ENCODE measurements at places on chromosomes 1 and 21. TPM values are rescaled to one million over a fixed set of nuclear protein-coding genes. Genes with fewer than 3 reads are reported as not detected.

GRCh38 chr1:174367892-174368291, 79.9 kb upstream of the GPR52 start:
- no peaks in the 10 kb centered on the region for H3K27me3 ChIP-seq
- H3K36me3 ChIP-seq: peaks cover 6% of the 10 kb centered on the region
- no peaks in the 10 kb centered on the region for H3K4me1 ChIP-seq
- no peak for DNase-seq
- H3K27ac ChIP-seq: no peak overlapping the region

- peak overlapping the region; percentile 100 for H3K27ac ChIP-seq
- no peaks in the 10 kb centered on the region for H3K27me3 ChIP-seq
- DNase-seq: no peak
- peaks cover 47% of the 10 kb centered on the region for H3K4me1 ChIP-seq
- H3K4me3 ChIP-seq: peak overlapping the region; percentile 85
Measured at GRCh38 chr1:12511516-12512468, 106.2 kb downstream of the DHRS3 start.

Gene ELAVL4
- total RNA-seq: not detected

GRCh38 chr1:218376722-218377121, 31.6 kb downstream of the TGFB2 start:
- H3K4me3 ChIP-seq: no peak overlapping the region
- H3K27ac ChIP-seq: no peak overlapping the region
- H3K36me3 ChIP-seq: no peaks in the 10 kb centered on the region
- H3K27me3 ChIP-seq: peaks cover 56% of the 10 kb centered on the region

GRCh38 chr1:36942148-36942547, 92.2 kb downstream of the GRIK3 start:
- H3K36me3 ChIP-seq: no peaks in the 10 kb centered on the region
- H3K4me3 ChIP-seq: no peak overlapping the region
- H3K27me3 ChIP-seq: peaks cover 8% of the 10 kb centered on the region

Gene APOBEC4
- total RNA-seq: not detected

DNA sequence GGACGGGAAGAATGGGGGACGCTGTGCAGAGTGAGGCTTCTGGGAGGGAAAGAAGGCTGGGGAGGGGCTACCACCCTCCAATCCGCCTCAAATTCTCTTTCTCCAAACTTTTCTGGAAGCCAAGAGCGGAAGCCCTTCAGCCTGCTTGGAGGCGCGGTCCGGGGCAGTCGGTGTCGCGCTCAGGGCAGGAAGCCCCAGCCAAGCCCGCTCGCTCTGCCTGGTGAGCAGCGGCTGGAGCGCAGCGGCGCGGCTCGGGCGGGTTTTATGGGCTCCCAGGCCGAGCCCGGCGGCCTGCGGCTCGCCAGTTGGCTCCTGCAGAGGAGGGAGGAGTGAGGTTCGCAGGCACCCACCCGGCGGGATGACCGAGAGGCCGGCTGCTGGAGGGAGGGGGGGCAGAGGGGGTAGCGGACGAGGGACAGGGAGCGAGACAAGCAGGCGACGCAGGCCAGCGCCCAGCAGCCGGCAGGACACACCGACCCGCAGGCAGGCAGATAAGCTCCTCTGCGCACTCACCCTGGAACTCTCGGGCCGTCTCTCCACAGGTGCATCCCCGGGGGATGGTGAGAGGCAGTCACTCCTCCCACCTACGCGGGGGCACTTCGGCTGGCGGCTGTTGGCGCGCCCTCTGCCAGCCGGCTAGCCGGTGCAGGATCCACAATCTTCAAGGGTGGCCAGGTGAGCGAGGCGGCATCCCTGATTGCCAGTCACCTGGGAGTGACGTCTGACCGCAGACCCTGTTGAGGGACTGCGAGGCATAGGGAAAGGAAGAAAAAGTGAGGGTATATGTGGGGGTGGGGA, at the start of gene AVPR1B:
Gene AVPR1B, minus strand, starts transcription at position 238 of the 798 bp plus-strand sequence. CDS start 498 bp downstream, outside the sequence.
- H3K27ac ChIP-seq: no peak within 1 kb of the TSS
- peak; percentile 62 for DNase-seq
- peaks cover 6% of the 10 kb centered on the region for H3K36me3 ChIP-seq
- H3K27me3 ChIP-seq: peaks cover 33% of the 10 kb centered on the region
- peaks cover 8% of the 10 kb centered on the region for H3K4me1 ChIP-seq

GRCh38 chr1:10901891-10902805, 105.7 kb upstream of the CASZ1 start:
- H3K27ac ChIP-seq: no peak overlapping the region
- peaks cover 14% of the 10 kb centered on the region for H3K4me1 ChIP-seq
- H3K36me3 ChIP-seq: no peaks in the 10 kb centered on the region
- no peak overlapping the region for H3K4me3 ChIP-seq

Gene SLAMF7
- 11.4 TPM for total RNA-seq

Gene DNAJC8
- total RNA-seq: 99.0 TPM

- peak overlapping the region; percentile 56 for H3K4me3 ChIP-seq
- DNase-seq: no peak
- peak overlapping the region; percentile 66 for H3K27ac ChIP-seq
- no peaks in the 10 kb centered on the region for H3K27me3 ChIP-seq
- peaks cover 24% of the 10 kb centered on the region for H3K4me1 ChIP-seq
Measured at GRCh38 chr1:154998201-154998780, 4.3 kb upstream of the ZBTB7B start.

Gene CDC20
- total RNA-seq: 155 TPM

DNA sequence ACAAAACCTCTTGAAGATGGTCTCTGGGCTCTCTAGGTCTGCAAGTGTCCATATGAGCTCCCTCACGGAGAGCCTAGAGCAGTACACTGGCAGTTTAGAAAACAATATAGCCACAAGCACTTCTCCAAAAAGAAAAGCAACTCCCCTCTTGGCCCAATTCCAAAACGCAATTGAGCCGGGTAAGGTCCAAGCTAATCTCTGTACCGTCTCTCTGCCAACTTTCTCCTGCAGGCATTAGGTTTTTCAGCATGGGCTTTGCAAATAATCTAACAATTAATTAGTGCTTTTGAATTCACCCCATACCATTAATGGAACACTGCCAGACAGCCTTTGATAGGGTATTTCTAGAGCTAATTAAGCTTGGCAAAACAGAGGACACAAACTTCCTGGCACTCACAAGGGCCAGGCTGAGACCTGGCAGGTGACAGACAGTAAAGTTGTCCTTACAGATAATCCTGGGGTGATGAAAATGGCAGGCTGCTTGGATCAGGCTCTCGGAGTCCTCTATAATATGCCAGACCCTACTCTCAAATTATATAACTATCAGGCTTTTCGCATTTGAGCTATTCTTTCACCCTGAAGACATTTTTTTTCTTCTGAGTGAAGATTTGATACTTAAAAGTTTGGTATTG, 39.8 kb downstream of the TGFBR3 start:
- H3K27ac ChIP-seq: no peak overlapping the region
- H3K27me3 ChIP-seq: no peaks in the 10 kb centered on the region
- peaks cover 18% of the 10 kb centered on the region for H3K4me1 ChIP-seq
- no peak overlapping the region for H3K4me3 ChIP-seq

GRCh38 chr1:9369964-9370788, 77.5 kb downstream of the SPSB1 start:
- H3K4me1 ChIP-seq: peaks cover 8% of the 10 kb centered on the region
- no peaks in the 10 kb centered on the region for H3K27me3 ChIP-seq
- no peaks in the 10 kb centered on the region for H3K36me3 ChIP-seq
- H3K27ac ChIP-seq: no peak overlapping the region
- no peak overlapping the region for H3K4me3 ChIP-seq

DNA sequence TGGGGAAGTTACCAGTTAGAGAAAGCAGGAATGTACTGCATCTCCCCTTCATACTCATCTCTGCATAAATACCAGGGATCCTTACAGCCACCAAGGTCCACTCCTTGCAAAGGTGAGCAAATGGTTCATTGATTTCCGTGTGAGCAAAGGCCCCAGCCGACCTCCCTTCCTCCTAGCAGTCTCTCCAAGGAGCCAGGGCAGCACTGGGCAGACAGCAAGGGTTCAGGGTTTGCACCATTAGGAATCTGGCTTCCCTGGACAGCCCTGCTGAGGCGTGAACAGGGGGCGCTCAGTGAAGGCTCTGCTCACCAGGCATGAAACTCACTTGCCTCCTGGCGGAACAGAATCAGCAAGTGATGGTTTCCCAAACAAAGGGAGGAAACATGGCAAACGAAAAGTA, 65.7 kb downstream of the MRPL37 start:
- DNase-seq: no peak
- H3K27ac ChIP-seq: no peak overlapping the region
- peaks cover 7% of the 10 kb centered on the region for H3K4me1 ChIP-seq
- no peaks in the 10 kb centered on the region for H3K36me3 ChIP-seq
- no peaks in the 10 kb centered on the region for H3K27me3 ChIP-seq
- no peak overlapping the region for H3K4me3 ChIP-seq

DNA sequence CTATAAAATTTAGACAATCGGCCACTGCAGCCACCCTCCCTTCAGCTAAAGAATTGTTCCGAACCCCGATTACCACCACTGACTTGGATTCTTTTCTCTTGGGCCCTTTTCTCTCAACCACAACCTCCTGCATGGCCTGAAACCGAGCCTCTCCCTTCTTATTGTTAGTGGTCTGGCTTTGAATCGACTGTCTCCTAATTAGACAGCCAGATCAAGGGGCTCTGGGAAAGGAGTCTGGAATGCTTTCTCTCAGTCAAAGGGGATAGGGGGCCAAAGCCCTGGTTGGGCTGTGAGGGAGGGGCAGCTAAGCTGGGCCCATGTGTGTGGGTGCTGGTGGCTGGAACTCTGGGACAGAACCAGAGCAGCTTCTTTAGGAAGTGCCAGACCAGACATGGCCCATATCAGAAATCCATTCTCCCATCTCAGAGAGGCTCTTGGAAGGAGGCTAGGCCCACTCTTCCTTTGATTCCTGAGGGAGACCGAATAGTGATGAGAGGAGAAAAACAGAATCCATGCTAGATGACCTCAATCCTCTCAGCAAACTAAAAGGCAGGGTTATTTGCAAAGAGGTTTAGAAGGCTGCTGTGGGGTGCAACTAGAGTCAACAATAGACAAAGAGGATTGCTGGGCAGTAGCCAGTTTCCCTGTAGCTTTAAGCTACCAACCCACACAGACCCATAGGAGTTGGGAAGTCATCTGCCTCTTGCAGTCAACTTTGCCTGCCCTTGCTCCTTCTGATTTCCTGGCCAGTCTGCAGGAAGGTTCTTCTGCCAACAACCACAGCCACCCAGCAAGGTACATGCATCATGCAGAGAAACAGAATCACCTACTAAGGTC, 117.6 kb downstream of the AK5 start:
- H3K4me3 ChIP-seq: no peak overlapping the region
- DNase-seq: no peak
- H3K27me3 ChIP-seq: no peaks in the 10 kb centered on the region
- no peaks in the 10 kb centered on the region for H3K36me3 ChIP-seq
- H3K27ac ChIP-seq: no peak overlapping the region

DNA sequence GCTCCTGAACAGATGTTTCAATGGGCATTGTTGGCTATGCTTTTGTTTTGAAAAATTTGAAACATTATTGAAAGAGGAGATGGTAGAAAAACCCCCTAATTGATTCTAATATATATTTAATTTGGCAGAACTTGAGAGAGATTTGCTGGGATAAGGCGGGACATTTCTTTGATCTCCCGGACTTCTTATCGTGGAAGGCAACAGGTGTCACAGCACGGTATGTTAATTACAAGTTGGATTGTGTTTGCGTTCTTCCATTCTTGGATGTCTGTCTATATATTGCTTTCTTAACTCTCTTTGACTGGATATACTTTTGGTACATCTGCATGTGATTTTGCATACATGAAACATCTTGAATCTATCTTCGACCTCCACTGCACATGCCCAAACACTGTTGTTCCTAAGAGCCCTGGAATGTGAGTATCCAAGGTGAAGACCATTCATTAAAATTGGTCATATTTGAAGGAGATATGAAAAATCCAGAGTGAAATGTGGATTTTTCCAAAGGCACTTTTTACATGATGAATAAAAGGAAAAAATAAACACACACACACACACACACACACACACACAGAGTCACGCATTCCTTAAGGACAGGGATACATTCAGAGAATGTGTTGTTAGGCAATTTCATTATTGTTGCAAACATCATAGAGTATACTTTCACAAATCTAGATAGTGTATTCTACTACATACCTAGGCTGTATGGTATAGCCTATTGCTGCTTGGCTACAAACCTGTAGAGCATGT, 81.9 kb downstream of the FGGY start:
- no peak overlapping the region for H3K4me3 ChIP-seq
- H3K36me3 ChIP-seq: peaks cover 7% of the 10 kb centered on the region
- no peaks in the 10 kb centered on the region for H3K4me1 ChIP-seq

Gene LDLRAP1
- 14.8 TPM for total RNA-seq

Gene CAPZB
- 419 TPM for total RNA-seq

- no peaks in the 10 kb centered on the region for H3K4me1 ChIP-seq
- H3K4me3 ChIP-seq: no peak overlapping the region
- H3K27me3 ChIP-seq: peaks cover 3% of the 10 kb centered on the region
- H3K36me3 ChIP-seq: peaks cover 6% of the 10 kb centered on the region
- peak; percentile 11 for DNase-seq
Measured at GRCh38 chr1:31624309-31624708, 6.8 kb downstream of the HCRTR1 start.

DNA sequence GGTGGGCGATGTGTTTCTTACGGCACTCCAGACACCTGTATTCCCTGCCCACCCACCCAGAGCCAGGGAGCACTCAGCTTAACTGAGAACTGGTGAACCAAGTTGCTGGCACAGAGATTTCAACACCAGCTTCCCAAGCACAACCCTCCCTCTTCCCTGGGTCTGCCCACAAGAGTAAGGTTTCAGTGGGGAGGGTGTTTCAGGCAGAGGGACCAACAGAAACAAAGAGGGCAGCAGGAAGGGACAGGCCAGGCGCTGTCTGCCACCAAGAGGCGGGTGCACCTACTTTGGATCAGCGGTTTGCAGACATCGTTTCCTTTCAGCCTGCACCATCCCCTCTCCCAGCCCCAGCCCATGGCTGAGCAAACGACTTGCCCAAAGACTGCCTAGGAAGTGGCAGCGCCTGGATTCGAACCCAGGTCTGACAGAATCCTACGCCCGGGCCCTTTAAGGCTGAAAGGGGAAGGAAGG, 21.9 kb upstream of the ALDH4A1 start:
- peaks cover 58% of the 10 kb centered on the region for H3K4me1 ChIP-seq
- H3K36me3 ChIP-seq: peaks cover 5% of the 10 kb centered on the region
- peak overlapping the region; percentile 66 for H3K27ac ChIP-seq
- no peak overlapping the region for H3K4me3 ChIP-seq
- no peaks in the 10 kb centered on the region for H3K27me3 ChIP-seq
- peak; percentile 33 for DNase-seq

- no peaks in the 10 kb centered on the region for H3K36me3 ChIP-seq
- peaks cover 20% of the 10 kb centered on the region for H3K4me1 ChIP-seq
- peak overlapping the region; percentile 53 for H3K4me3 ChIP-seq
- H3K27ac ChIP-seq: no peak overlapping the region
- peaks cover 9% of the 10 kb centered on the region for H3K27me3 ChIP-seq
- peak; percentile 70 for DNase-seq
Measured at GRCh38 chr1:31760471-31761470, 3.4 kb downstream of the ADGRB2 start.

- H3K4me3 ChIP-seq: no peak overlapping the region
- H3K4me1 ChIP-seq: peaks cover 6% of the 10 kb centered on the region
- H3K27me3 ChIP-seq: no peaks in the 10 kb centered on the region
- peaks cover 44% of the 10 kb centered on the region for H3K36me3 ChIP-seq
Measured at GRCh38 chr1:150332651-150333290, 11.4 kb downstream of the PRPF3 start.
